Activated effector memory CD4-positive, alpha-beta T cell treated with anti-CD3 and anti-CD28 coated beads, Interleukin-2, amount 50 U/mL, for 16 hours (primary cell): ENCODE measurements at places on chromosomes 3 and 15.

DNA sequence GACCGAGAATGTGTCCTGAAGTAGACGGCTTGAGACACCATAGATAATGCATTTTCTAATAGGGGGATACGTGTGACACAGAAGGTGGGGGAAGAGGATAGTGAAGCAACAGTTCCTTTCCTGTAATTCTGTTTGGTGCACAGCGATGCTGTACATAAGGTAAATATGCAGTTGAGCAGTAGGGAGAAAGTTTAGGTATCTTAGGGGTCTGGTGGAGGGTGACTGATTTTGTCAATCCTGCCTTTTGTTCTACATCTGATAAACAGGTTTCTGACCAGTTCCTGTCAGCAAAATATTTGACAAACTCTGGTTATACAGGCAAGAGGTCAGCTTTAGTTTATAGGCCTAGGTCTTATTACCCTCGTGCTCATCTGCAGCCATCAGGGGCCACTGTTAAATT is 71.3 kb downstream of the TRAK1 start:
- no peak for DNase-seq

GRCh38 chr15:57323806-57324589 is 52.3 kb upstream of the CGNL1 start:
- DNase-seq = no peak

- no peak for DNase-seq
These were observed 268.0 kb upstream of the ARRDC4 start for GRCh38 chr15:97692301-97693015.

DNA sequence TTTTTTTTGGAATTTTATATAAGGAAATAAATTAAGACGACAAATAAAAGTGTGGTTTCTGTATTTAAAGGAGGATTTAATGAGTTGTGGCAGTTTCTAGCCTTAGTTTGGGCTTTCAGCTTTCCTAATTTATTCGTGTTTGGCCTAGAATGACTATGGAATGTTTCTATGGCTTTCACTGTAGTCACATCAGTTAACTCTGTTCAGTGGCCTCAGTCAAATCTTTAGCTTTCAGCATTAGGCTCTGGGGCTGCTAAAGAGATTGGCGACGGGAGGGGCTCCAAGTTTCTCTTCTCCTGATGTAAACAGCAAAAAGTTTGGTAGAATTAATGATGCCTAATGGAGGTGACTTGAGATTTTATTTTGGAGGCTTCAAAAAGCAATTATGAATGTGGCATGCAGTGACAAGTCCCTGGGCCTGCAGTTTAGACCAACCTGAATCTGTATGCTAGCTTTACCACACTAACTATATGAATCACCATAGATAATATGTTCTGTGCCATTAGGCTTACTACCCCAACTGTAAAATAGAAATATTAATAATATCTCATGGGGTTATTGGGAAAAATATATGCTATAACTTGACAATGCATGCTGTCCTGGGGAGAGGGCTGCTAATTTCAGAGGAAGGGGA is 47.1 kb upstream of the ADGRG7 start:
- no peak for DNase-seq

- no peak for DNase-seq
These were observed 129.4 kb upstream of the CNTN4 start for GRCh38 chr3:1969281-1969680.

DNA sequence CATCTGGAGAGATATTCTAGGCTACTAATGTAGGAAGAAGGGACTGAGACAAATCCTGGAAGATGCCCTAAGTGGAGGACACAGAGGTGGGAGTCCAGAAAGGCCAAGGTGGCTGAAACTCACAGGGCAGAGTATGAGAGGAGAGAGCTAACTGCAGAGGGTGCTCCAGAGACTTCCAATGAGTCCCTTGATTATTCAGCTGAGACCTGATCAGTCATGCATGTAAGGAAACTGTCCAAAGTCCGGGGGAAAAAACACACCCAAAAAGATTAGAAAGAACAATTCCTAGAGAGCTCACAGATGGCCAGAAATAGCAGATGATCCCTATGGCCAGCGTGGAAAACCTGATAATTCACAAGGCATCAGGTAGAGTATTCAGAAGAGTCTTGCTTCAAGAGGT is 18.7 kb upstream of the FOXP1 start:
- DNase-seq = no peak

DNA sequence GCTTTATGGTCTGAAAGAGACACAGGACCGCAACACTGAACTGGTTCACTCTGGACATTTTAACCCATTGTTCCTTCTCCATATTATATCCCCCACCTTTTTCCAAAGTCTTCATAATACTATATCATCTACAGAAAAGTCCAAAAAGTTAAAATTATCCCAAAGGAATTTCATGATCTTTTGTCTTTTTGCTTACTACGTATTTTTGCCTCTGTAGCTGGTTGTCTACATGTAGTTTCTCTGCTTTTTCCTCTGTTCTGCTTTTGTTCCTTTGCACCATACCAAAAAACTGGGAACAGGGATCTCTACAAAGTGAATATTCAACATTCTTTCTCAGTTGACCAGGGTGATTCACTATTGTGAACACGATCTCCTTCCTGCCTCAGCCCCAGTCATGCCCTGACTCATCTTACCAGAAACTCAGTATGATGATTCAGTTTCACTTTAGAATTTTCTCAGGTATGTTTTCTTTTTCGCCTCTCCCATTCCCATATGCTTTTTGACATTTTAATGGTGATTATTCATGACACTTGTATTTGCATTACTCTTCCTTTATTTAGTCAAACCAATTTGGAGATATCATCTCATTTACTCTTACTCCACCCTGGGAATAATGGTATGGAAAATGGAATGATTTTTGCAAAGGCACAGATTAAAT is 14.5 kb downstream of the EMC4 start:
- DNase-seq = peak; percentile 71

DNA sequence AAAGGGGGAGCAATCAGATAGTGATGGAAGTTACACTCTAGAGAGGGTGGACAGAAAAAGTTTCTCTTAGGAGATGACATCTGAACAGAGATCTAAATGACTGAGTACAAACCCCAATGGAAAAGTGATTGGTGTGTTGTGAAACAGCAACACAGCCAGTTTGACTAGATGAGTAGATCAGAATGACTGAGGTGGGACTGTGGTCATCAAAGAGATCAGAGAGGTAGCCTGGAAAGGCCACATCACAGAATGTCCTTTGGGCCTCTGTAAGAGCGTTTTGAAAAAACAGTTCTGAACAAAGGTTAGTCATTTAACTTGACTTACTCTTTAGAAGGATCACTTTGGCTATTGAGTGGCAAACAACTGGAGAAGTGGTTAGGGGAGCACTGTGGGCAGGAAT is 10.6 kb downstream of the LRRC58 start:
- no peak for DNase-seq

DNA sequence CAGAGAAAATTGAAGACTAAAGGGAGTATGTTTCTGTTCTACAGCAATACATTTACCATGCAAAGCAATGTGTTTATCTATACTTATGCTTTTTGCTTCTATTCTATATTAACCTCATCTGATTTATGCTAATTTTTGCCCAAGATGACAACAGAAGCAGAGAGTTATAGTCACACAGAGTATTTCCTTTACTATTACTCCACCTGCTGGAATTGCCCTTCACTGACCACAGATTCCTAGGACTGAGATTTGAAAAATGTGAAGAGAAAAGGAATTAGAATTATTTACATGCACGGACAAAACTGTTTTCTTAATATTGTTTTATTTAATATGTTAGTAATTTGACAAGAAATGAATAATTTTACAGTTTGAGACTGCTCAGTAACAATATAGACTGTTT is 745.6 kb downstream of the VGLL3 start:
- DNase-seq = no peak

DNA sequence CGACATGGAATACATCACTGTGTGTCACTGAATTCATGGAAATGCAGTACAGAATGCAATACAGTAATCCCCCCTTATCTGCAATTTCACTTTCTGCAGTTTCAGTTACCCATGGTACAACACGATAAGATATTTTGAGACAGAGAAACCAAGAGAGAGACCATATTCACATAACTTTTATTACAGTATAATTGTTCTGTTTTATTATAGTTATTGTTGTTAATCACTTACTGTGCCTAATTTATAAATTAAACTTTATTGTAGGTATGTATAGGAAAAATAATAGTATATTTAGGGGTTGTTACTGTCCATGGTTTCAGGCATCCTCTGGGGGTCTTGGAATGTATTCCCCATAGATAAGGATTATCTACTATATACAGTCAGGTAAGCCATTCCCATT is 61.8 kb downstream of the MBNL1 start:
- no peak for DNase-seq

DNA sequence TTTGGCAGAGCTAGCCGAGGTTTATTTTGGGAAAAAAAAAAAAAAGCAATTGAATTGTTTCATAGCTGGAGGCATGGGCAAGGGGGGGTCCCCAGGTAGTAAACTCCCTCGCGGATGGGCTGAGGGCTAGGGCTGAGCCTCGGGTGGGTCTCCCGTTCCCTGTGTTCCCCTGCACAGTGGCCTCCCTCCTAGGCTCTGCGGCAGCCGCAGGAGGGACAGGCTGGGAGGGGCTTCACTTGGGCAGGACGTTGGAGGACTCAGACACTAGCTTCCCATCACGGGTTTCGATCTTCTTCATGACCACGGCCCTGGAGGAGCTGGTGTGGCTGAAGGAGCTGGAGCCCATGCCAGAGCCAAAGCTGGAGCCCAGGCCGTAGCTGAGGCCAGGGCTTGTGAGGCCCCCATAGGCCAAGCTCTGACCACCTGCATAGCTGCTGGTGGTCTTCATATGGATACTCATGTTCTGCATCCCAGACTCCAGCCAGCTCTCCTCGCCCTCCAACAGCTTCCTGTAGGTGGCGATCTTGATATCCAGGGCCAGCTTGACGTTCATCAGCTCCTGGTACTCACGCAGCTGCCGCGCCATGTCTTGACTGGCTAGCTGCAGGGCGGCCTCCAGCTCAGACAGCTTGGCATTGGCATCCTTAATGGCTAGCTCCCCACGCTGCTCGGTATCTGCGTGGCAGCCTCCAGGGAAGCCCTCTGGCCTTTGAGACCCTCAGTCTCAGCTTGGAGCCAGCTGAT is 64.0 kb upstream of the CDAN1 start:
- no peak for DNase-seq

- peak; percentile 74 for DNase-seq
These were observed 519 bp downstream of the ABHD6 start for GRCh38 chr3:58237941-58238681.

- no peak for DNase-seq
These were observed 196.4 kb downstream of the STT3B start for GRCh38 chr3:31729082-31729481.

DNA sequence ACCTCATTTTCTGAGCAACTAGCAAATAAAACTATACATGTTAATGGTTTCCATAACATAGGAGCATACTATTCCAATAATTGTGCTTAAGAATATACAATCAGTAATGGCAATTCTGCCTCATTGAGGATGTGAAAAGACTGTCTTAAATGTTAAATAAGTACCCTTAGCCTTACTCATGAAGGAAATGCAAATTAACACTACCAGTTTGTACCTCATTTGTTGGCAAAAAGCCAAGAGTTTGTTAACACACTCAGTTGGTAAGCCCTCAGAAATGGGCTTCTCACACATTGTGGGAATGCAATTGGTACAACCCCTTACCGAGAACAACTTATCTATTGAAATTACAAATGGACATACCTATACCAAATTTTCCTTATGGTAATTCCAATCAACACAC is 9.2 kb upstream of the STT3B start:
- no peak for DNase-seq

GRCh38 chr15:77538793-77539497 is 93.8 kb downstream of the LINGO1 start:
- DNase-seq = peak; percentile 56

DNA sequence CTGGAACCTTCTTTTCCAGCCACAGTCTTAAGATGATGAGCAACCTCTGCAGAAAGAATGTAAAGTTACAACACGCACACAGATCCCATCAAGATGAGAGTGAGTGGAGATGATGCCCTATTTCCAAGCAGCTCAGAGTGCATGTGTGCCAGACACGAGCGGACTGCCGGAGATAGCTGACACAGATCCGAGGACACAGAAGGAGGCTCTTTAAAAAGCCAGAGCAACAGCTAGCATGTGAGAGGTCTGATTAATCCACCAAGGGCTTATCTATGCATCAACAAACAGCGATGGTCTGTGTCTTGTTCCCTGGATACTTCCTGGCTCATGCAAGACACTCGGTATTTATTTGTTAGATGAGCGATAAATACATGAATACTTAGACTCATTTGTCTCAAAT is 128.6 kb upstream of the DLG1 start:
- DNase-seq = no peak

GRCh38 chr15:71201477-71201876 is 86.2 kb downstream of the THSD4 start:
- no peak for DNase-seq

DNA sequence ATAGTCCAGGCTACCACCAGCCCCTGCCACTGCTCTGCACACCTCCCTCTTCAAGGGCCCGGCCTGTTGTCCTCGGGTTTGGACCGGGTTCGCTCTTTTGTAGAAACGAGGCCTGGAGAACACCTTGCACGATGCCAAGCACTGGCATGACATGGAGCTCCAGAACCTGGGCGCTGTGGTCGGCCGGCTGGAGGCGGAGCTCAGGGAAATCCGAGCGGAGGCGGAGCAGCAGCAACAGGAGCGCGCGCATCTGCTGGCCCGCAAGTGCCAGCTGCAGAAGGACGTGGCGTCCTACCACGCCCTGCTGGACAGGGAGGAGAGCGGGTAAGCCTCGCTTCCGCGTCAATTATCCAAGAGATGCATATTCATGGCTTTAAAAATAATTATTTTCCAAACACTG is 72.4 kb downstream of the BFSP2 start:
- no peak for DNase-seq

GRCh38 chr3:425079-425478 is 228.5 kb downstream of the CHL1 start:
- DNase-seq = no peak

DNA sequence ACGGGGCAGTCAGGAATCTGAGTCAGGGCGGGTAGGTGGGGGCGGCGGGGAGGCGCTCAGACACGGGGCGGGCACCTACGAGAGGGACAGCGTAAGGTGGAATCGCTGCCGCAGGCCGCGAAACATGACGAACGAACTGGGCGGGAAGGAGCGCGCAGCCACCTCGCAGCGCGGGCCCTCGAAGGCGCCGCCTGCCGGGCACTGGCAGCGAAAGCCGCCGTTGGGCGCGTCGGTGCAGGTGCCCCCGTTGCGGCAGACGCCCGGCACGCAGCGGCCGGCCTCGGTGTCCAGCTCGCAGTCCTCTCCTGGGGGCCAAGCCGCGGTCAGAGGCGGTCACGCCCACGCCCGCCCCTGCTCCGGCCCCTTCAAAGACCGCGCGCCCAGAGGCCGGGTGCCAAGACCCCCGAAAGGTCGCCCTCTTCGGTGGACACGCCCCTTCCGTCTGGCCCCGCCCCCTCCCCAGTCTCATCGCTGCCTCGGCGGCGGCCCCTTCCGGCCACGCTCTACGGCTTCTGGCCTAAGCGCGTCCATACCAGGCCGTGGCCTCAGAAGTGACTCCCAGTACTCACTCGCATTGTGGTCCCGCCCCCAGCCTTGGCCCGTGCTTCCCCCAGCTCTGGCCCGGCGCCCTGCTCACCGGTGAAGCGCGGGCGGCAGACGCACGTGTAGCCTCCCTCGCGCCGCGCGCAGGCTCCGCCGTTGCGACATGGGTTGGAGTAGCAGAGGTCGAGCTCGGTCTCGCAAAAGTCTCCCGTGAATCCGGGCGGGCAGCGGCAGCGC is 6.4 kb downstream of the CELSR3 start:
- peak; percentile 94 for DNase-seq
